ENCODE measurements at places on chromosomes 5 and 9.
A peak's percentile ranks its signal among the peaks of the same experiment; 100 is the strongest.

- peak; percentile 43 for DNase-seq
Observed at GRCh38 chr5:75037106-75037505, 15.3 kb downstream of the GCNT4 start.

DNA sequence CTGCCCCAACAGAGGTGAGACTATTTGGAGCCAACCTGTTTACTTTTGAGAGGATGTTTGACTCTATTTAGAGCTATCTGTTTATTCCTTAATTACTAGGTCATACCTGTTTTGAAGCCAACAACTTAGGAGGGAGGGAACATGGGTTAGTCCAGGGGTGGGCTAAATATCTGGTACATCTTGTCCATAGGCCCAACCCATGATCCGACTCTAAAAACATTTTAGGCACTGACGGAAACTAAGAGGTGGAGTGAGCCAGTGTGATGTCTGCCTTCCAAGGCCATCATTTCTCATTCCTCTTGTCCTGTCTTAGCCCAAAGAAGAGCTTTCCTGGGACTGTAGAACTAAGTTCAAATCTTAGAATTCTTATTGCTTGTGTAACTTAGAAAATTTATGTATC, 8.4 kb downstream of the SPINK5 start:
- DNase-seq = no peak

DNA sequence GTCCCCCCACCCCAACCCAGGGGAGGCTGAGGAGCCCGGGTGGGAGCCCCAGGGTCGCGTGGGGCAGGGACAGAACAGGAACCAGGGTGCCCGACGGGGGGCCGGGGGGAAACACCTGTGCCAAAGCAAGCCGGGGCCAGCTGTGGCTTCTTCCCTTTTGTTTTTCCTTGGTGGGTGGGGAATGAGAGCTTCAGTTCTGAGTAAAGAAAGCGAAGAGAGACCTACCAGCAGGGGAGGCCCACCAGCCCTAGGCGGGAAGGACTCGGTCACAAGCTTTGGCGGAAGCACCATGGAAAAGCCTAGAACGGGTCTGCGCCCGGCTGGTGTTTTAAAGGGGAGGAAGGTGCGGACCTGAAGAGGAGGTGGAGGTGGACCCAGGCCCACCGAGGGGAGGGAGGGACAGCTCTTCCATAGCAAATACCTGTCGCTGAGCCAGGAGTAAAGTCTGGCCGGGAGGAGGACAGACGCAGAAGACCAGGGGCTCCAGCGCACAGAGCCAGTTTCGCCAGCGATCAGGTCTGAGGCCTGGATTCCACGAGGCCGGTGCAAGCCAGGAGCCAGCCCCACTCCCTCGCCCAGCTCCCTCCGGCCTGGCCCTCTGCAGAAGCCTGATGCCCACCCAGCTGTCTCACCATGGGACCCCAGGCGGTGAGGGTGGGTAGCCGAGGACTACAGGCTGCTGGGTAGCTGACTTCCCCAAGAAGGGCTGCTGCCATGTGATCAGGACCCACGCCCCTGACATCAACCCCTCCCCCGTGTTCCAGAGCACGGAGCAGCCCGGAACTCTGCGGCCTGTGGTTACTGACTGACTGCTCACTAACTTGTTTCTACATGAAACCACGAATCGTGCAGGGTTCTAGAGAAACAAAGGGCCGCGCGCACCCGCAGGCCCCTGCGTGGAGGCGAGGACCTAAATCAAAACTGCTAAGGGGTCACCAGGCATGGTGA, 849 bp upstream of the MGAT1 start:
- no peak for DNase-seq

GRCh38 chr9:117187498-117187897, 227.4 kb downstream of the ASTN2 start:
- no peak for DNase-seq

- no peak for DNase-seq
Observed at GRCh38 chr9:135979547-135980166, 18.5 kb upstream of the UBAC1 start.

DNA sequence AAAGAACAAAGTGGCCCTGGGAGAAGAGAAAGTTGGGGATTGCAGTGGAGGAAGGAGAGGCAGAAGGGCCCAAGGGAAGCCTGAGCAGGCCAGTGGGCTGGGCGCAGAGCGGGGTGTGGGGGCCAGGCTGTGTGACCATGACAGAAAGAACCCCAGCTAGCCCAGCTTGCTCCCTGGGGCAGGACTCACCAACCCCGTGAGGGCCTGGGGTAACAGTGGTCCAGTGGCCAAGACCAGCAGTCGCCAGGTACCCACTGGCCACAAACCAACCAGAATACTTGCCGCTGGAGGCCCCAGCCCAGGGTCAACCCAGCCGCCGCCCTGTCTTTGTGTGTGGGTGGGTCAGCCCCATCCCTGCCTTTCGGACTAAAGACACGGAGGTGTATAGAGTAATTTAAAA, 146.5 kb downstream of the CACNA1B start:
- no peak for DNase-seq

GRCh38 chr5:156475182-156476157, 148.5 kb downstream of the SGCD start:
- DNase-seq = peak; percentile 63

- no peak for DNase-seq
Observed at GRCh38 chr5:53110156-53110555, 599 bp upstream of the MOCS2 start.

All from HFF-Myc (cell line).